ENCODE measurements at places on chromosomes 1 and 21. TPM values are rescaled to one million over a fixed set of nuclear protein-coding genes. Genes with fewer than 3 reads are reported as not detected.

The NCF2 gene
- 1.7 TPM for total RNA-seq

The OLFM3 gene
- total RNA-seq: 24.3 TPM

The TNFRSF8 gene
- not detected for total RNA-seq

The HCN3 gene
- 15.0 TPM for total RNA-seq

The GJA5 gene
- 0.98 TPM for total RNA-seq

The MATN1 gene
- total RNA-seq: under 0.01 TPM

The SLC35F3 gene
- 2.5 TPM for total RNA-seq

Data from temporal lobe (tissue), 4 donors.